ENCODE measurements at places on chromosomes 2 and 18.

- DNase-seq: no peak
These were observed 114.1 kb upstream of the MYCN start for GRCh38 chr2:15826273-15826717.

GRCh38 chr2:136404925-136405324 lies 287.0 kb upstream of the CXCR4 start:
- DNase-seq: no peak

DNA sequence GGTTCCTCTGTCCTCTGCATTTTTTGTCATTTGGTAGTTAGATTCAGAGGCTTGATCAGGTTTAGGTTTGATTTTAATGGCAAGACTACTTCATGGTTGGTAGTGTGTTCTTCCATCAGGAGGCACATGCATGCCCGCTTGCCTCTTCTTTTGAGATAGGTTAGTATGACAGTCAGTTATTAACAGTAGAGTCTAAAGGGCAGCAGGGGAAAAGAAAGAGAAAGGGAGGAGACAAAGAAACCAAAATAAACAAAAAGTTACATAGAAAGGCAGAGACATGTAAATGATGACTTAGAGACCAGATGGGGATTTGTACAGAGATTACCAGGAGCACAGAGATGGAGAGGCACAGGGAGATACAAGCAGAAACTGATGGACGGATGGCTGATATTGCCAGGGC lies 10.2 kb upstream of the RMP24 start:
- DNase-seq: no peak

DNA sequence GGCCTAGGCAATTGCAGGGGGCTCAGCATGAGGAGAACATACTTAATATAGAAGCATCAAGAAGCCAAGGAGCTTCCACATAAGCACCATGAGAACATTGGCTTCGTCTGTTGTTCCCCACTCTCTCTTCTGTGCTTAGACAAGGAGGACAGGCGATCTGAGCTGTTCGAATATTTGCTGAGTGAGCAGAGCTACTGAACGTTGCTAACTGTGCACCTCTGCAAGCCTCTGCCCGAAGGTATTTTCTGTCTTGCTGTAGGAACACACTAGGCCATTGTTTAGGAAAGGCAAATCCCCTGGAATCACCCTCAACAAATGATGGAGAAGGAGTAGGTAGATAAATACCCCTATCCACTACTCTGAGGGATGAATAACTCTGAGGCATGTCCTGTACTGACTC lies 813.8 kb downstream of the DCC start:
- no peak for DNase-seq

GRCh38 chr2:35873921-35874320 lies 481.7 kb upstream of the CRIM1 start:
- no peak for DNase-seq

DNA sequence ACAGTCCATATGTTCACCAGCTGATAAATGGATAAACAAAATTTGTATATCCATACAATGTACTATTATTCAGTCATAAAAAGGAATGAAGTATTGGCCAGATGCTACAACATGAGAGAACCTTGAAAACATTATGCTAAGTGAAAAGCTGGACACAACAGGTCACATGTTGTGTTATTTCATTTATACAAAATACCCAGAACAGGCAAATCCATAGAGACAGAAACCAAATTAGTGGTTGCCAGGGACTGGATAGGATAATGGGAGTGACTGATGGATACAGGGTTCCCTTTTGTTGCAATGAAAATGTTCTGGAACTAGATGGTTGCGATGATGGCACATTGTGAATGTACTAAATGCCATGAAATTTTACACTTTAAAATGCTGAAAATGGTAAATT lies 10.2 kb upstream of the PCARE start:
- no peak for DNase-seq

DNA sequence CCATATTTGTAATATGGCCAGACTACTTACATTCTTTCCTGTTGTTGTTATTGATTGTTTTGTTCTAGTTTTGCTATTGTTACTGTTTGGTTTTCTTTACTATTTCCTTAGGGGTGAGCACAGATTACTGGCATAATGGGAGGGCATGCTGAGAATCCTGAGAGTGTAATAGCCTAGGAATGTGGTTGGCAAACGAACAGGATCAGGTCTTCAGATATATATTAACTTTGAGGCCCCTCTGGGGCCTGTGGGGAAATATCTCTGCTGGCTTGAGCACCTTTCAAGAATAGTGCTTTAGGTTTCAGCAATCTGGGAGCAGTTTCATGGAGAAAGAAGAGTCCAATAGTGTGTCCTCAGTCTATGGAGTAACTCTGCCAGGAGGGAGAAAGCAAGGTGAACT lies 144.4 kb downstream of the THSD7B start:
- DNase-seq: no peak

- DNase-seq: no peak
These were observed 235.1 kb downstream of the SEPTIN10 start for GRCh38 chr2:109378682-109379081.

- DNase-seq: no peak
These were observed 25.8 kb downstream of the MYO5B start for GRCh38 chr18:50169149-50169548.

- no peak for DNase-seq
These were observed 61.6 kb upstream of the CYRIA start for GRCh38 chr2:16727256-16727655.

DNA sequence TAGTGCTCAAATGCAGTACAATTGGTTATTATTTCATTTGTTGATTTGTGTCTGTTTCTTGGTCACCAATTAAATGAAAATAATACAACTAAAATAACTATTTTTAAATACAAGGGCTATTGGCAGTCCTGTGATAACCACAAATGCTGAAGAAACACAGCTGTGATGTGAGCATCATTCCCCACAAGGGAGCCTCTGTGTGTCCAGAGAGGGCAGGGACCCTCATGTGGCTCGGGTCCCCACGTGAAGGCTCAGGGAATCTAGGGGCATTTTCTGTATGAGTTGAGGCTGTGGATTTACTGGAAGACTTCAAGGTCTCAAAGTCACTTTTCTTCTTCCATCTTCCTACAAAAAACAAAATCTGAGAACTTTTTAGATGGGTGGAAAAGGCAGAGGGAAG lies 316.1 kb upstream of the RAB12 start:
- DNase-seq: no peak

DNA sequence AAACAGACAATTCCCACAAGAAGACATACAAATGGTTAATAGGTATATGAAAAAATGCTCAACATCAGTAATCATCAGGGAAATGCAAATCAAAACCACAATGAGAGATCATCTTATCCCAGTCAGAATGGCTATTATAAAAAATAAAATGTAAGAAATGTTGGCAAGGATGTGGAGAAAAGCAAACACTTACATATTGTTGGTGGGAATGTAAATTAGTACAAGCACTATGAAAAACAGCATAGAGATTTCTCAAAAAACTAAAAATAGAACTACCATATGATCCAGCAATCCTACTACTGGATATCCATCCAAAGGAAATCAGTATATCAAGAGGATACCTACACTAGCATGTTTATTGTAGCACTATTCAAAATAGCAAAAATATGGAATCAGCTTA lies 186.6 kb downstream of the NOL4 start:
- DNase-seq: no peak

DNA sequence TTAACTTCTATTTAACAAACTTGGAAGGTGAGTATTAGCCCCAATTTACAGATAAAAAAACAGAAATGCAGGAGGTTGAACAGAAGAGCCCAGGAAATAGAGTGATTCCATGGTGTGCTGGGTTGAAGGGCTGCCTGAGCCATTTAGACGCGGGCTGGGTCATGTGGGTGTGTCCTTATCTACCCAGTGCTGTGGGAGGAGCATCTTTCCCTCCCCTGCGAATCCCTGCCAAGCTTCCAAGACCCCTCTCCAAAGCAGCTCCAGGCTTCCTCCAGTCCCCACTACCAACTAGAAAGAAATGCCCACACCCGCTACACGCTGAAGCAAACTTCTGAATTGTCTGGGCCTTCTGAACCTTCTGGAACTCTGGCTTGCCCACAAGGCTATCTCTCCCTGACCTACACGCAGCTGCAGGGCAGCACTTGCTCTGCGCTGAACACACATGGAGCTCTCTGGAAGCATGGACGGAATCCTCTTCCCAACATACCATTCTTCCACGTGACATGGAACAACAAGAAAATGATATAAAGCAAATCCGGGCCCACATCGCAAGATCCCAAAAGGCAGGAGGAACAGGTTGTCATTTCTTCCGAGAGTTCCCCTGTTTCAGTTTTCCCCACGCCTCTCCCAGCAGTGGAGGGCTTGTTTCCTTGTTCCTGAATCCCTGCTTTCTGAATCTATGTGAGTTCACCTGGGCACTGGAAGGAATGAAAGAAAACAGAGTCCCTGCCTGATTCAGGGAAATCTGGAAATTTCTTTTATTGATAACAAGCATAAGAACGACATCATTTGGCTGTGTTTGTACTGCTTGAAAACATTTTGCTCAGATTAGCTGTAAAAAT lies 562.7 kb upstream of the ID2 start:
- DNase-seq: no peak

- DNase-seq: peak; percentile 83
These were observed 41.4 kb upstream of the RNU4ATAC start for GRCh38 chr2:121489284-121489683.

DNA sequence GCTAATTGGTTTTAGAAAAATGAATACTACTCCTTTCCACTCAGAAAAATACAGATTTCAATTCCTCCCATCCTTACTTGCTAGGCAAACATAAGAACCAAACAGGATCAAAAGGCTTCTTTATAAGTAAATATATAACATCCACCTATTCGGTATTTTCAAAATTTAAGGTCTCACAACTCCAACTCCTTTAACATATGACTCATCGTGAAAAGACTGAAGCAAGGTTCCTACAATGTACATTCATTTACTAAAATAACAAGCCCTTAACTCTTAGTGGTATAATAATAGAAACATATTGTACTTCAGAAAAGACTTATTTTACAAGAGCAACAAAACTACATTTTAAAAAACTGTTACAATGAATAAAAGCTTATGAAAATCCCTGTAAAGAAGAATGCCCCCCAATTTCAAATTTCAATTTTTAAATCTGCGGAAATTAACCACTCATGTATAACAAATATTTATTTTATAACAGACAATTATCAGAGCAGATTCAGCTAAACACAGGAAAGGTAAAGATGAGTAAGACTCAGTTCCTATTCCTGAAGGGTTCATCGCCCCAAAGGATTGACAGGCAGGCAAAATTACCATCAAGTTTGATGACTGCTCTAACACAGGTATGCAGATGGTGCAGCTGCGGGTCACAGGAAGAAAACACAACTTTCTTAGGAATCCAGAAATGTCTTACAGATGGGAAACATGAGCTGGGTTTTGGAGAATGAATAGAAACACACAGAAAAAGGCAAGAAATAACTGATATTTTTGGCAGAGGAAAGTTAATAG lies 96.4 kb downstream of the COBLL1 start:
- DNase-seq: no peak

DNA sequence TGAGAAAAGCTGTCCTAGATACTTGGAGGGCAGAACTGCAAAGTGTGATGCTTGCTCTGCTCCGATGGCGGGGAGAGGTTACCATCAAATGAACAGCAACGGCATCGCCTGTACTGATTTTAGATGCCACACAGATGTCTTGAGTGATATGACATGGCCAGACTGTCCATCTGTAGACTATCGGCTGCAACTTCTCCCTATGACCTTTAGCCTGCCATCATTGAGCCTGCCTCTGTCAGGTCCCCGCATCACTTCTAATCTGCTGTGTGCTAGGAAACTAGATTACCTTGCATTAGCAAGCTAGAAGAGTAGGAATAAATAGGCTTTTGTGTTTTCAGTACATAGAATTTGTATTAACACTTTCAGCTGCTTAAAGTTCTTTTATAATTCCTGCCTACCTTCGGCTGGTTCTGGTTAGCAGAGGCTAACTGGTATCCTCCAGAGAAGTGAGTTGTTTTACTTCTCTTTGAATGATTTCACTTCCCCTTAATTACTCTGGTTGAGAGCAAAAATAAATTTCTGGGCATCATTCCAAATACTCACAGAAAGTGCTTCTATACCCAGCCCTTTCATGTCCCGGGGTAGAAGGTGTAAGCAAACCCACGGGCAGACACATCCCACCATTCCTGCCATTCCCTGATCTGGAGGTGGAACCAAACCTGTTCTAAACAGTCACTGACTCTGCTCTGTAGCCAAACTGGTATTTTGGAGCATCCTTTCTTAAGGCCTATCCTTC lies 24.0 kb downstream of the GAREM2 start:
- DNase-seq: no peak

GRCh38 chr18:74631623-74632350 lies 34.1 kb downstream of the ZNF407 start:
- no peak for DNase-seq

DNA sequence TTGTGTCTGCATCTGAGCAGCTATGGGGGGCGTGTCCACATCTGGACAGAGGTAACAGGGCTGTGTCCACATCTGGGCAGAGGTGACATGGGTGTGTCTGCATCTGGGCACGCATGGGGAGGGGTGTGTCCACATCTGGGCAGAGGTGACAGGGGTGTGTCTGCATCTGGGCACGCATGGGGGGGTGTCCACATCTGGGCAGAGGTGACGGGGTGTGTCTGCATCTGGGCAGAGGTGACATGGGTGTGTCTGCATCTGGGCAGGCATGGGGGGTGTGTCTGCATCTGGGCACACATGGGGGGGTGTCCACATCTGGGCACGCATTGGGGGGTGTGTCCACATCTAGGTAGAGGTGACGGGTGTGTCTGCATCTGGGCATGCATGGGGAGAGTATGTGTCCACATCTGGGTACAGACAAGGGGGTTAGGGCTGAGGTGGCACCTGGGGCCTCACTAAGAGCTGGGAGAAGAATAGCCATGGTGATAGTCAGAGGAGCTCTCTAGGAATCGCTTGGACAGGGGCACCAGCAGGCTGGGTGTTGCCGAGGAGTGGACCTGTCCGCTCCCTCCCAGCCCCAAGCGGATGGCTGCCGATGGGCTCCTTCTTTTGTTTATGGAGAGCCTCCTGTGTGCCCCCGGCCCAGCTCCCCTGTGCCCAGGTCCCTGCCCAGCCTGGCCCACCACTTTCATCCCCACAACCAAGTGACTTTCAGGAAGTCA lies 177.8 kb downstream of the EIPR1 start:
- no peak for DNase-seq

DNA sequence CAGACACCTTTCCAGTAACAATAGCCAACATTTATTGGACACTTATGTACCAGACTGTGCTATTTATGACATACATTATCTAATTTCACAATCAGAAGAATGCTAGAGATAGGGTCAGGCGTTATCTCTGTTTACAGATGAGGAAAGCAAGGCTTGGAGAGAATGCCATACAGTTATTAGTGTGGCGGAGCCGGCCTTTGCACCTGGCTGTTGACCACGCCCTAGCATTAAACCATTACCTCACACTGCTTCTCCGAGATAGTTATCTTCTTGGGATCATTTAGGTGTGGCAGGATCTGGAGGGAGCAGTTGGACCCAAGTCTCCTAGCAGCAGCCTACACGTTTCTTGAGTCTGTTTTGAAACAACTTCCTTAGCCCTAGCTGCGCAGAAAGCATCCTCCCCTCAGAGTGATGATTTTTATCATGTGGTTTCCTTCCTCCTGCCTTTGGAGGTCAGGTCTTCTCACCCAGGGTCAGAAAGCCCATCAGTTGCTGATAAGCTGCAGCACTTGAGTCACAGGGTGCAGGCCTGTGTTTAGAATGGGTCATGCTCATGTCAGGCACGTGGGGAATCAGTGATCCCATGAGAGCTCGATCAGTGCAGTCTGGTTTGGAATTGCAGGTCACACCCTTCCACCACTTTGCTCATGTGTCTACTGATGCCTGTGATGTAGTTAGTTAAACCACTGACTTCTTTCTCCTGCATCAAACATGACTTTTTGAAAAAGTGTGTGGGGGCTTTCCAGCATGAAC lies 118.2 kb downstream of the SPTBN1 start:
- DNase-seq: no peak

- no peak for DNase-seq
These were observed 3.0 kb upstream of the SKOR2 start for GRCh38 chr18:47254341-47254939.
